ENCODE measurements at places on chromosomes 7 and 10.
A peak's percentile ranks its signal among the peaks of the same experiment; 100 is the strongest.

- DNase-seq = no peak
- H3K27ac ChIP-seq = peak overlapping the region; percentile 77
- no peaks in the 10 kb centered on the region for H3K27me3 ChIP-seq
- H3K4me1 ChIP-seq = peaks cover 19% of the 10 kb centered on the region
- H3K4me3 ChIP-seq = peak overlapping the region; percentile 1
Measured at GRCh38 chr10:90905925-90906324, 15.0 kb downstream of the ANKRD1 start.

- H3K27ac ChIP-seq = no peak overlapping the region
- peaks cover 4% of the 10 kb centered on the region for H3K36me3 ChIP-seq
- H3K4me1 ChIP-seq = peaks cover 6% of the 10 kb centered on the region
Measured at GRCh38 chr7:133534816-133535215, 281.9 kb downstream of the EXOC4 start.

DNA sequence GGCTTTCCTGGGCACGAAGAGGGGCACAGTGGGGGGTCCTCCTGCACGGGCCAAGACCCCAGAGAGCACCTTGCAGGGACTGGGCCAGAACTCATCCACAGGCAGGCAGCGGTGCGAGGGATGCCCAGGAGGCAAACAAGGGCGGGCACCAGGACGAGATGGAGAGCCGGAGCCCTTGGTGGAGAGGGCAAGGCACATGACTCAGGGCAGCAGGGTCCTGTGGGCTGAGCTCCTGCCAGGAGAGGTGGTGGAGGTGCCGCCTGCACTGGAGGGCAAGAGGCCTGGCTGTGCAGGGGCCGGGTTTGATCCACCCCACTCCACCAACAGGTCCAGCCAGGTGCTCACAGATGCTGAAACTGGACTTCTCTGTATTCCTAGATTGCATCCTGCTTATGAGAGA lies 170.9 kb downstream of the TCERG1L start:
- DNase-seq = no peak
- no peaks in the 10 kb centered on the region for H3K4me1 ChIP-seq
- no peak overlapping the region for H3K27ac ChIP-seq
- H3K27me3 ChIP-seq = no peaks in the 10 kb centered on the region
- H3K36me3 ChIP-seq = no peaks in the 10 kb centered on the region
- no peak overlapping the region for H3K4me3 ChIP-seq

DNA sequence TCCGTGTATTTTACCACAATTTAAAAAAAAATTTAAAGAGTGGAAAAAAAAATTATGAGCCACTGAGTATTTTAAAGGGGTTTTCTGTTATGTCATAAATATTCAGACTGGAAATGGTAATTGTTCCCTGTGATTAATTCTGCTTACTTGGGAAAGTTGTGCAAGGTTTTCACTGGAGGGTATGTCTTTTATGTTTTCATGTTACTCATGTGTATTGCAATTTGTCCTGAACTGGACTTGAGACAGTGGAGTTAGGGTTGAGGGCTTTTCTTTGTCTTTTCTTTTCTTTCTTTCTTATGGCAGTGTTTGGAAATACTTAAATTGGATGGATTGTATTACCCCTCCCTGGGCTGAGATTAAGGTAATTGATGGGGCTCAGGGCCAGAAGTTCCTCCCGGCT lies 257.7 kb downstream of the BAMBI start:
- H3K36me3 ChIP-seq = no peaks in the 10 kb centered on the region
- no peak overlapping the region for H3K4me3 ChIP-seq
- no peak for DNase-seq

DNA sequence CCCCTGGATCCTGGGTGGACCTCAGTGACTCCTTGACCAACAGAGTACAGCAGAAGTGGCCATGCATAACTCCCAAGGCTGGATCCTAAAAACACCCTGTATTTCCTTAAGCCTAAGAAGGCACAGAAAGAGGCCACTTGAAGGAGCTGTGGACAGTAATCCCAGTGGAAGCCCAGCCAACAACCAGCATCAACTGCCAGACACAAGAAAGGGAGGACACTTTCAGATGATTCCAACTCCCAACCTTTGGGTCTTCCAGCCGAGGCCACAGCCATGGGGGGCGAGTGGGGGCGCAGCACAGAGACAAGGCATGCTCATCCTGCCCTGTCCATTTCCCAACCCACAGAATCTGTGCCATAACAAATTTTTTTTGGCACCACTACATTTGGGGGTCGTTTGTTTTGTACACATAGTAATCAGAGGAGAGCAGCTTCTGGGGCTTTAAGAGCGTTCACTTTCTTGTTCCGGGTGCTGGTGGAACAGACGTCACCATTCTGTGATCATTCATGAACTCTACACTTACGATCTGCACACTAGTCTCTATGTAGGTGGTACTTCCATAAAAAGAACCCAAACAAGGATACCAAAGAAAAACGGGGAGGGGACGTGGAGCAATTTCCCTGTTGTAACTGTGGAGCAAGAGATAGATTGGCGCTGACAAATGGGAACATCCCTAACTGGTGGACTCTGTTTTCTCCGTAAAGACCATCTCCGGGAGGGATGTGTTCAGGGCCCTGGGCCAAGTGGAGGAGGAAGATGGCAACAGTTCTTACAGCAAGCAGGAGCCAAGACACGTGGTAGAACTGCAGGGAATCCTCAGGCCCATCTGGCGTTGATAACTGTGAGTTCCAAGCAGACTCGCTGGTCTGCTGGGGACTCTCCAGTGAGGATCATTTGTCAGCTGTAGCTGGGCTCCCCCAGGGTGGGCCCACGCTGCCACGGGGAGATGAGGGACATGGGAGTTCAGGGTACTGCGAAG lies 6.0 kb upstream of the SLC29A3 start:
- no peak overlapping the region for H3K4me3 ChIP-seq
- no peak overlapping the region for H3K27ac ChIP-seq
- H3K4me1 ChIP-seq = peaks cover 23% of the 10 kb centered on the region
- DNase-seq = no peak
- no peaks in the 10 kb centered on the region for H3K36me3 ChIP-seq

- no peak overlapping the region for H3K27ac ChIP-seq
- no peaks in the 10 kb centered on the region for H3K36me3 ChIP-seq
Measured at GRCh38 chr7:18414885-18415284, 80.7 kb upstream of the HDAC9 start.

DNA sequence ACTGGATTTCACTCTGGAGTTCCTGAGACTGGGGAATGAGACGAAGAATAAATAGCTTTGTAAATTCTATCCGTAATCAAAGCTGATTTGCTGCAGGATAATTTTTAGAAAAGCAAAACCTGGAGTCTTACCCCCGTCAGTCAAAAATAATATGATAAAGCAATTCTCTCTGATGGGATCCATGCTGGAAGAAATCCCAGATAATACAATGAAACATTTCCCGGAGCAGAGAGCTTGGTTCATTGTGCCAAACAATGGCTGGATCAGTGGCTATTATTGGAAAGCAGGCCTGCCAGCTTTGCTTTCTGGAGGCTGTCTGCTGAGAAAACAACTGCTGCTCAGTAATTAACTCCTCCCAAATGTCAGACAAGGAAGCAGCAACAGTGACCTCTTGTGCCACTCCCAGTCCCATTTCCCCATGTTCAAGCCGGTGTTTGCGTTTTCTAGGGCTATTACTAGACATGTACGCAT lies 609.4 kb upstream of the PCDH15 start:
- H3K36me3 ChIP-seq = no peaks in the 10 kb centered on the region
- DNase-seq = no peak
- no peak overlapping the region for H3K4me3 ChIP-seq
- H3K27ac ChIP-seq = no peak overlapping the region
- no peaks in the 10 kb centered on the region for H3K27me3 ChIP-seq

- no peaks in the 10 kb centered on the region for H3K27me3 ChIP-seq
- H3K4me1 ChIP-seq = no peaks in the 10 kb centered on the region
- no peak overlapping the region for H3K4me3 ChIP-seq
- H3K36me3 ChIP-seq = no peaks in the 10 kb centered on the region
Measured at GRCh38 chr7:82247814-82248433, 195.7 kb downstream of the CACNA2D1 start.
